ENCODE measurements at places on chromosomes 2 and 18.

DNA sequence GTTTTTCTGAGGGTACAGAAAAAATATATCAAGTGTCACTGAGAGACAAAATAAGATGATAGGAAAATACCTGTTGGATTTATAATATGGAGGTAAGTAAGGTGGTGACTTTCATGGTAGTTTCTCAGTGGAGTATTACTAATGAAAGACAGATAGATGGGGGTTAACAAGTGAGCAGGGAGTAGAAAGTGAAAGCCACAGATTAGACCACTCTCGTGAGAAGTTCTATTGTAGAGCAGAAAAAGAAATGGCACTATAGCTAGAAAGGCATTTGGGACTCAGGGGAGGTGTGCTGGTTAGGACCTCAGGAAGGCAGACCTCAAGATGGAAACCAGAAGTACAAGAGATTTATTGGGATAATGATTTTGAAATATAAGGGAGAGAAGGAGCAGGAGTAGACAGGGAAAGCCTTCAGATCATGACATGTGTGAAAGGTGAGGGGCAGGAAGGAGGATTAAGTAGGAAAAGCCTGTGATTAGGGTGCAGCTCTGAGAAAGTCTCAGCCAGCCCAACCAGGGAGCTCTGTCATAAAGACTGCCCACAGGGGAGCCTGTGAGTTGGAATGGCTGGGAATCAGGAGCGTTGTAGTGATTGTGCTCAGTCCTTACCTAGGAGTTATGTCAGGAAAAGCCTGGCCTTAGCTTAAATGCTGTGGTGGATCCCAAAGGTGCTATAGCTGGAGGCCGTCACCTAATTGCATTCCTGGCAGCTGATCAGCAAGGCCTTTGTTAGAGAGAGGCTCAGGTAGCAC, 198.1 kb downstream of the IKZF2 start:
- DNase-seq, result no peak

DNA sequence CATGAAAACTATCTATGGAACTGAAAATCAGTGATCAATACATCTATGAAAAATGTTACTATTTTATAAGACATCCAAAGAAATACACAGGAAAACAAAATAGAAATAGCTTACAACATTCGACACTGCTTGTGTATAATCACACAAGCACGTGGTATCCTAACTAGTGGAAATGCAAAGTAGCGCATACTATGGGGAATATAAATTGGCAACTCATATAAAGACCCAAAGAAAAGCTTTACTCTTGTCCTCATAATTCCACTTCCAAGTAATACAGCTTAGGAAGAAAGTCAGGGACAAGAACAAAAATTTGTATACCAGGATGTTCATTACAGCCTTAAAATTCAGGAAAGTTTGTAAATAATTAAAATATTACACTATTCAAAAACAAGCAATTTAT, 384.6 kb downstream of the NRXN1 start:
- DNase-seq, result no peak

DNA sequence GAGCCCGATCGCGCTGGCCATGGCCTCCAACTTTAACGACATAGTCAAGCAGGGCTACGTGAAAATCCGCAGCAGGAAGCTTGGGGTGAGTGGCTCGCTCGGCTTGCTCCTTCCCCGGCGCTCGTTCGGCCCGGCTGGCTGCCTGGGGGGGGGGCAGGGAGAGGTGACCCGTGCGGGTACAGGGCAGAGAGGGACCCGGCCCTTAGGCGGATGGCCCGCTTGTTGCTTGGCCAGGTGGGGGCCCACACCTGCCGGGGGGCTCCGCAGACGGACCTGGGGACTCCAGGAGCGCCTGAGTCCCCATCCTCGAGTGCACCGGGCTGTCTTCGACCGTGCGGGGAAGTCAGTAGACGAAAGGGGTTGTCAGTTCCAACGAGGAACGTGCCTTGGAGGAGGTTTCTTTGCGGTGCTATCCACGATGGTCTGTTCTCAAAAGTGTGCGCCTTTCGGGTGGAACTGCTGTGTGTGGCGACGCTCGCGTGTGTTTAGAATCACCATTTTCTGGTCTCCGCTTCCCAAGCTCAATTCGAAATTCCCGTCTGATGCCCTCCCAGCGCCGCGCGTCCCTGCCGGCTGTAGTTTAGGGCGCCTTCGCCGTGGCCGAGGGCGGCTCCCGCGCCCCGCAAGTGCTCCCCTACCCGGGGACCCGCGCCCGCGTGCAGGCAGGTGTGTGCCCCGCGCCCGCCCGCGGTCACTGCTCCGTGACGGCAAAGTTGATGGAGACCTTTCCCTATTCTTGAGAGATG, 711 bp downstream of the DOK6 start:
- no peak for DNase-seq

- DNase-seq, result no peak
These were observed 44.9 kb upstream of the ITPRID2 start for GRCh38 chr2:181846399-181847197.

GRCh38 chr2:171523088-171524017, 1.1 kb downstream of the CYBRD1 start:
- no peak for DNase-seq

DNA sequence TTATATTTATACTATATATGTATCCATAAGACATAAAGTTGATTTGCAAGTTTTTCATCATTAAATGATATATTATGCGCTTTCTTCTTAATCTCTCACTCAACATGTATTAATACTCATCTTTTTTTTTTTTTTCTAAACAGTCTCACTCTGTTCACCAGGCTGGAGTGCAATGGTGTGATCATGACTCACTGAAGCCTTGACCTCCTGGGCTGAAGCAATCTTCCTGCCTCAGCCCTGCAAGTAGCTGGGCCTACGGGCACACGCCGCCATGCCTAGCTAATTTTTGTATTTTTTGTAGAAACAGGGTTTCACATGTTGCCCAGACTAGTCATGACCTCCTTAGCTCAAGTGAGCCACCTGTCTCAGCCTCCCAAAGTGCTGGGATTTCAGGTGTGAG, 51.4 kb upstream of the MAP4K3 start:
- no peak for DNase-seq

GRCh38 chr2:38617301-38617700, 14.6 kb upstream of the HNRNPLL start:
- DNase-seq, result no peak

DNA sequence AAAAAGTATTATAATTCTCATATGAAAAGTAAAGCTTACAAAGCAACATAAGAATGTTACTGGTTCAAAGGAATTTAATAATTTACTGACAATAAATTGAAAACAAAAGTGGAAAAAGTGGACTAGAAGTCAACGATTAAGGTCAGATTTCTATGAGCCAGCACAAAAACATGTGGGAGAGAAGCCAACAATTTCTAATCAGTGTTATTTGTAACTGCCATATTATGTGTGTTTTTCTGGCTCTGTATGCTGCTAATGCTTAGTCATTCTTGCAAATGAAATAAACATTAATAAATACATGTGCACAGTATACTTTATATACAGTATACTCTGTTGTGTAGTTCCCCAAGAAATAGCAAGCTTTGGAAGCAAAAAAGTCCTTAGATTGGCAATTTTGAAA, 301.3 kb upstream of the RGPD4 start:
- no peak for DNase-seq

- no peak for DNase-seq
These were observed 24.9 kb downstream of the CIDEA start for GRCh38 chr18:12278741-12279682.

- no peak for DNase-seq
These were observed 38.8 kb upstream of the TMEM18 start for GRCh38 chr2:715854-716560.

- DNase-seq, result no peak
These were observed 218.7 kb upstream of the PIEZO2 start for GRCh38 chr18:11368020-11368419.

GRCh38 chr2:3433776-3434400, 54.4 kb downstream of the TRAPPC12 start:
- DNase-seq, result no peak

- no peak for DNase-seq
These were observed 87.7 kb upstream of the TGFA start for GRCh38 chr2:70641263-70641784.

- DNase-seq, result no peak
These were observed 163.8 kb downstream of the WDPCP start for GRCh38 chr2:63424329-63425078.

DNA sequence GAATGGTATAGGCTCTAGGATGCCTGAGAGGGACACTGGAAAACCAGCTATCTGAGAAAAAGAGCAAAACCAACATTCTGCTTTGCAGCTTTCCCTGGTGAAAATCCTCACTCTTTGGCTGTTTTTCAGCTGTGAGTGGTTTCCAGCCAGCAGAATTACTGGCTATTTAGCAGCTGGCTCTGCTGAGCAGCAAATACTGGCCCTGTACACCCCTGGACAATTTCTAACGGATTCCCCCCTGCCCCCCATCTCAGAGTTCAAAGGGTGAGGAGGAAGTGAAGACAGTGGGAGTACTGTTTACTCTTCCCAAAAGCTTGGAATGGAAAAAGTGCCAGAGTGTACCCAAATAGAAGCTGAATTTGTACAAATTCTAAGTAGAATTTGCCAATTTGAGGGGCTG, 26.1 kb upstream of the IMP4 start:
- no peak for DNase-seq

- DNase-seq, result no peak
These were observed 92.1 kb upstream of the EFEMP1 start for GRCh38 chr2:56015711-56016115.

DNA sequence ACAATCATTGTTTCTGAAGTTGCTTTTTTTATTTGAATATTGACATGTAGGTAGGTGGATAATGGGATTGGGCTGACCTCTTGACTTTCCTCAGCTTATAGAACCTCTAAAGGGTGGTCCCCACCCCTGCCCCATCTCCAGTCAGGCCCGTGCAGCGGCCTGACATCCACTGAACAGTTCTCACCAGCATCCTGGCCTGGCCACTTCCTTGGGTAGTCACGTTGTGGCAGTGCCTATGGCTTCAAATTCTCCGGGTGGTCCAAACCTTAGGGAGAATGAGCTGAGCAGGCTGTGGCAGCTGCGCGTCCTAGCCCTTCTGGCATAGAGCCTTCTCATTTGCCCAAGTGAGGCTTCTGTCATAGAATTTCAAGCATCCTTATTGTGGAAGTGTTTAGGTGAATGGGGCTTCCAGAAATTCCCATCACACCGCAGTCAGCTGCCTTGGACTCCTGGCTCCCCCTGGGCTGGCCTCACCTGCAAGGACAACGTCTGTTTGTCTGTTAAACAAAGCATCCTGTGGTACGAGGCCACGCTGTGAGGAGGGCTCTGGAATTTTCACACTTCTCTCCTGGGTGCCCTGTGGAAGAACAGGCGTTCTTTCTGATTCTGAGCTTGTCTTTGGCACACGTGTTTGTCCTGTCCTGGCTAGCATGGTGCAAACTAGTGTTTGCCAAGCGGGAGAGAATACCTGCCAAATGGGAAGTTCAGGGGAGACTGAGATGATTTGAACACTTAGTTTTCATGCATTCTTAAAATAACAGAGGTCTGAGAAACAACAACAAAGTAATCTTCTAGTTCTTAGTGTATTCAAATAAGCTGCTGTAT, 31.8 kb upstream of the OTOS start:
- no peak for DNase-seq

GRCh38 chr2:201938156-201938775, 95.4 kb upstream of the FZD7 start:
- no peak for DNase-seq

- DNase-seq, result no peak
These were observed 616 bp downstream of the EML6 start for GRCh38 chr2:54723996-54724559.

GRCh38 chr2:46325182-46325928, 28.1 kb downstream of the EPAS1 start:
- no peak for DNase-seq

DNA sequence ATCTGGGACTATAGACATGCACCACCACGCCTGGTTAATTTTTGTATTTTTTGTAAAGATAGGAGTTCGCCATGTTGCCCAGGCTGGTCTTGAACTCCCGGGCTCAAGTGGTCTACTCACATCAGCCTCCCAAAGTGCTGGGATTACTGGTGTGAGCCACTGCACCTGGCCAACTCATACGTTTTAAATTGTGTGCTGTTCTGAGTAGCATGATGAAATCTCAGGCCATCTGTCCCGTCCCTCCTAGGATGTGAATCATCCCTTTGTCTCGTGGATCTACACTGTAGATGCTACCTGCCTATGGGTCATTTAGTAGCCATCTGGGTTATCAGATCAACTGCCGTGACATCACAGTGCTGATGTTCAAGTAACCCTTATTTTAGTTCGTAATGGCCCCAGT, 38.5 kb upstream of the RMP24 start:
- no peak for DNase-seq

- no peak for DNase-seq
These were observed 173.2 kb downstream of the SOCS6 start for GRCh38 chr18:70462078-70462439.

GRCh38 chr2:9440058-9440727, 16.7 kb downstream of the CPSF3 start:
- DNase-seq, result no peak

GRCh38 chr2:190707726-190708125, 58.8 kb downstream of the NAB1 start:
- DNase-seq, result no peak

DNA sequence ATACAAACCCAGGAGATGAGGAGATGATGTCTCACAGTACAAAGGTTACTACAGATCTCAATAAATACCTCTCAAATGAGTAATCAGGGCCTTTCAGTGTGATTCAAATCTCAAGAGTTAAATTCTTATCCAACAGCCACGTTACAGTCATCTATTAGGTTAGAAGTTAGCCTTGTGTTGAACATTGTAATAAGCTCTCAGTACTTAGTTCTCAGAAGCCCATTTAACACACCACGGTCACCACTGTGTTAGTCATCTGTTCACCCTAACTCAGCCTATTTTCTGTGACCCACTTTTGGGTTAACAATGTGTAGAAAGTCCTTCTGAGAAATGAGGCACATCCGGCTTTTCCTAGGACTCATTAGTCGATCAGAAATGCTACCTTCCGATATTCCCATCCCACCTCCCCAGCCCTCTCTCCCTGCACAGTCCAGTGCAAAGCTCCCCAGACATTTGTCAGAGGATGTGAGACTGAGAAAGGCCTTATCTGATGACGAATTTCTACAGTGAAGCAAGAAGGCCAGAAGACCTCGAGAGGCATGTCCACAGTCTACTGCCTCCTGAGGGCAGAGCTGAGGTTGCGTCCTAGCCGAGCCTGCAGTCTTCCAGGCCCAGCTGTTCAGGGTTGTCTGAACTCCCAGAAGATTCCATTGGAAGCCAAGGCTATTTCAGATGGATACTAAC, 92.6 kb downstream of the ACTR2 start:
- no peak for DNase-seq

DNA sequence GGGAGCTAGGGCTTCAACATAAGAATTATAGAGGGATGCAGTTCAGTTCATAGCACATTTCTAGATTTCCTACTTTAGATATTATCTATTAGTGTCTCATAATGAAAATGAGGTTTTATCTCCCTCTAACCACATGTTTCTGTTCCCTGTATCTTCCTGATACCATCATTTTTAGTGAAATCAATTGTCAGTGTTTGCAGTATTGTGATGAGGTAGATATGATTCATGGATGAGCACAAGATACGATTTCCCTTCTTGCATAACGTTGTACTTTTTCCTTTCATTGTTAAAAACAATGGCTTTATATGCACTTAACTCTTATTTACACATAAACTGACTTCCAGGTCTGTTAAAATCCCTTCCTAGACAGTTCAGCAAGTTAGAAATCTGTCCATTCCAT, 211.4 kb downstream of the ZBTB7C start:
- no peak for DNase-seq

- no peak for DNase-seq
These were observed 16.3 kb upstream of the BOK start for GRCh38 chr2:241542278-241542605.

- DNase-seq, result no peak
These were observed 125.4 kb downstream of the DCC start for GRCh38 chr18:52465391-52465790.

Measured in stimulated activated CD4-positive, alpha-beta T cell treated with anti-CD3 and anti-CD28 coated beads, Interleukin-1b, Interleukin-23, amount 100 ng/mL, for 4 hours (primary cell).